ENCODE measurements at places on chromosomes 4 and X. TPM values are rescaled to one million over a fixed set of nuclear protein-coding genes. Genes with fewer than 3 reads are reported as not detected.

NALF2 gene
- 3.7 TPM for total RNA-seq

GRCh38 chrX:45198706-45199105 lies 2.0 kb downstream of the DIPK2B start:
- H3K4me1 ChIP-seq: no peaks in the 10 kb centered on the region
- H3K27ac ChIP-seq: no peak overlapping the region
- H3K36me3 ChIP-seq: no peaks in the 10 kb centered on the region
- DNase-seq: no peak

DNA sequence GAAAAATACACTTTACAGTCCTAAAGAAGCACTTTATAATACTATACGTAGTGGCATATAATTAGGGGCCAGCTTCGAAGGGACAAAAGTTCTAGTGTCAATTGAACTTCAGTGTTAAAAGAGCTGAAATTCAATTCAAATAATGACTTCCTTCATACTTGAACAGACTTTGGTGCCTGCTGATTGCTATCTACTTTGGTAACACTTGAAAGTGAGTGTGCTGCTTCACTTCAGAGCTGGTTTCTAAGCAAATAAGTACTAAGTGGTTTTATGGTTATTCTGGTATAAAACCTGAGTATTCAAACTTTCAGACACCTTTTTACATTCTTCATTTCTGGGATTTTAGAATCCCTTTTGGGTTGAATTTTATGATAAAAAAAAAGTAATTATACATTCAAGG lies 107.0 kb downstream of the SLC4A4 start:
- H3K4me1 ChIP-seq: no peaks in the 10 kb centered on the region
- H3K4me3 ChIP-seq: no peak overlapping the region
- no peak overlapping the region for H3K27ac ChIP-seq
- H3K27me3 ChIP-seq: no peaks in the 10 kb centered on the region
- no peak for DNase-seq

DNA sequence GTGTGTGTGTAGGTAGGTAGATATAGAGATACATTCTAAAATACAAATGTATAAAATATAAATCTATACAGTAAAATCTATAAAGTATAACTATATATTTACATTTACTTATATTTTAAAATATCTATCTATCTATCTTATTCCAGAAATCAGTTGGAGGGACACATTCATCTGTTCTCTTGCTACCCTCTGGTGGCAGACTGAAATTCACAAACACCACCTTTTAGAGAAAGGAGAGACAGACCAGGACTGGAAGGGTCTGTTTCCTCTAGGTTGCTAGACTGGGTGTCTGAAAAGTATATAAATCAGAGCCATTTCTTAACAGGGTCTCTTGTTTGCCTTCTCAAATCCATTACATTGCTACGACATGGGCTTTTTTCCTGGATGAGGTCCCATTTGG lies 343.0 kb downstream of the OPHN1 start:
- no peak for DNase-seq
- H3K4me3 ChIP-seq: no peak overlapping the region
- H3K4me1 ChIP-seq: peaks cover 14% of the 10 kb centered on the region
- H3K36me3 ChIP-seq: no peaks in the 10 kb centered on the region

MXRA5 gene
- 0.31 TPM for total RNA-seq

- DNase-seq: no peak
- H3K27me3 ChIP-seq: no peaks in the 10 kb centered on the region
- H3K4me3 ChIP-seq: no peak overlapping the region
- no peaks in the 10 kb centered on the region for H3K36me3 ChIP-seq
These were observed 85.7 kb upstream of the EXOC1L start for GRCh38 chr4:55733932-55734331.

GRCh38 chrX:15496824-15497223 lies 3.7 kb upstream of the PIR start:
- no peak overlapping the region for H3K27ac ChIP-seq
- H3K4me1 ChIP-seq: no peaks in the 10 kb centered on the region
- no peak overlapping the region for H3K4me3 ChIP-seq
- H3K27me3 ChIP-seq: no peaks in the 10 kb centered on the region
- no peaks in the 10 kb centered on the region for H3K36me3 ChIP-seq

GRCh38 chr4:1164040-1164439 lies 8.3 kb downstream of the SPON2 start:
- DNase-seq: no peak
- H3K27me3 ChIP-seq: no peaks in the 10 kb centered on the region
- H3K36me3 ChIP-seq: no peaks in the 10 kb centered on the region

DNA sequence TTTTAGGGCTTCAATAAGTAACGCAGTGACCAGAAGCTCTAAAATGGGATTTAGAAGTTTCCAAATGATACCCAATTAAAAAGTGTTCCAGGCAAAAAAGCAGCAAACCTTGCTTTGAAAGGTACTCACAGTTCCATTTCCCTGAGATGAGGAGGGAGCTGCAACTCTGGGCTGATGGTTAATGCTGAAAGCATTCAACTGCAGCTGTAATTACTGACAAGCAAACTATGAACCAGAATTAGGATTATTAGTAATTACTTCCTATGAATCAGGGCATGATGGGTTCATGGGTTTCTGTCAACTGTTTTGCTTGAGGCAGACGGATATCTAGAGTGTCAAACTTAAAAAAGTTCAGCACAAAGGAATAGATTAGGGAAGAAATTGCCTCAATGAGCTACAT lies 357.4 kb downstream of the STIM2 start:
- no peak overlapping the region for H3K27ac ChIP-seq
- H3K4me1 ChIP-seq: no peaks in the 10 kb centered on the region
- H3K36me3 ChIP-seq: no peaks in the 10 kb centered on the region
- DNase-seq: no peak

RTL5 gene
- 25.6 TPM for total RNA-seq

GRCh38 chr4:10200869-10201268 lies 84.3 kb upstream of the WDR1 start:
- H3K4me3 ChIP-seq: no peak overlapping the region
- no peaks in the 10 kb centered on the region for H3K36me3 ChIP-seq
- no peaks in the 10 kb centered on the region for H3K4me1 ChIP-seq
- H3K27ac ChIP-seq: no peak overlapping the region

- H3K4me3 ChIP-seq: no peak overlapping the region
- H3K27me3 ChIP-seq: no peaks in the 10 kb centered on the region
- no peaks in the 10 kb centered on the region for H3K36me3 ChIP-seq
- H3K4me1 ChIP-seq: no peaks in the 10 kb centered on the region
- no peak for DNase-seq
- no peak overlapping the region for H3K27ac ChIP-seq
These were observed 10.6 kb downstream of the HGFAC start for GRCh38 chr4:3452376-3452775.

DNA sequence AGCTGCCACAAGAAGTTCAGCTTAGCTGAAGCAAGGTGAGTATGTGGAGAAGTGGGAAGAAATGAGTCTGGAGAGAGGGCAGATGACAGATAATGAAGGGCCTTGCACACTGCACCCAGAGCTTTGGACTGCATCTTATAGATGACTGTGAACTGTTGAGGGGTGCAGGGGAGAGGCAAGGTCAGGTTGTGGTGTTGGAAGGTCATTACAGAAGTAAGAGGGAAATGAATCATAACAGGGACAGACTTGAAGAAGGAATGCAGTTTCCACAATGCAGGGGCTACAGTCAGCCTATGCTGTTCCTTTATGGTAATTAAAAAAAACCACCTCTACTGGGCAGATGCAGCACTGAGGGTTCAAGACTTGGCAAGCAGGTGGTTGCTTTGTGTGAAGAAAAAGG lies 4.8 kb upstream of the IGFBP7 start:
- no peak for DNase-seq
- H3K27ac ChIP-seq: no peak overlapping the region
- no peaks in the 10 kb centered on the region for H3K4me1 ChIP-seq
- H3K27me3 ChIP-seq: no peaks in the 10 kb centered on the region
- no peaks in the 10 kb centered on the region for H3K36me3 ChIP-seq

DNA sequence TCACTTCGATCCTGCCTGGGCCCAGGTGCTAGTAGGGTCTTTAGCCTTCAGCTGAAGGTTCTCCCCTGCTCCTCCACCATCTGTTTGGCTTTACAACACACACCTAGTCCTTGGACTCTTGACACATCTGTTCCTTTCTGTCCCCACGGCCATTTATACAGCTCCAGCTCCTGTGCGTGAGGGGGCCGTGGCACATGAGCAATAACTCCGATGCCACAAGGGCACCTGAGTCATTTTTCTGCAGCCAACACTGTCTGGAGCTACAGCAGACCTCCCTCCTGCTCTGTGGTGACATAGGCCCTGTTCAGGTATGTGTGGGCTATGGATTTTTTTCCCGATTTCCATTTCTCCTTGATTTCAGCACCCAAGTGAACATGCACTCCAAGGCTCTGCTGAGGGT lies 44.7 kb upstream of the BCOR start:
- no peaks in the 10 kb centered on the region for H3K36me3 ChIP-seq
- no peak overlapping the region for H3K27ac ChIP-seq
- H3K27me3 ChIP-seq: no peaks in the 10 kb centered on the region

- H3K27ac ChIP-seq: no peak overlapping the region
- H3K27me3 ChIP-seq: no peaks in the 10 kb centered on the region
- H3K4me1 ChIP-seq: no peaks in the 10 kb centered on the region
These were observed 184.0 kb downstream of the UGT8 start for GRCh38 chr4:114782415-114783214.

GRCh38 chr4:37990731-37991245 lies 30.6 kb downstream of the PTTG2 start:
- H3K4me3 ChIP-seq: no peak overlapping the region
- peak overlapping the region; percentile 28 for H3K27ac ChIP-seq
- H3K4me1 ChIP-seq: peaks cover 39% of the 10 kb centered on the region
- H3K36me3 ChIP-seq: no peaks in the 10 kb centered on the region
- no peak for DNase-seq

DNA sequence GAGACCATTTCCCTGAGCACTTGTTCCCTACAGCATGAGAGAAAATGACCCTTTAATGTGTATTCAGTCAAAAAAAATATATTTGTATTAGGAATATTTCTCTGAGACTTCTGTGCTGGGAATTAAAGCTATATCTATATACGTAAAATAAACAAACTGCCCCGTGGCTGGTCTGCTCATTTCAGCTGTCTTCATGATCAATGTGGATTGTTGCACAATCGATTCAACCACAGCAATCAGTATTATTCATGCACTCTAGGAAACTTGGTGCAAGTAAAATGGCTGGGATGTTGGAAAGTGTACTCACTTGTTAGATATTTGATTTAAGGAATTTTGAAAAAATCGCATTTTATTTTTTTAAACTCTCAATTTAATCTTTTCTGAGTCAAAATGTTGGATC lies 307.9 kb upstream of the ZFP42 start:
- no peaks in the 10 kb centered on the region for H3K27me3 ChIP-seq
- no peaks in the 10 kb centered on the region for H3K4me1 ChIP-seq
- no peak overlapping the region for H3K4me3 ChIP-seq
- no peak overlapping the region for H3K27ac ChIP-seq
- H3K36me3 ChIP-seq: no peaks in the 10 kb centered on the region

GRCh38 chr4:107801766-107802211 lies 22.9 kb upstream of the SGMS2 start:
- no peaks in the 10 kb centered on the region for H3K4me1 ChIP-seq
- H3K36me3 ChIP-seq: no peaks in the 10 kb centered on the region
- H3K27me3 ChIP-seq: no peaks in the 10 kb centered on the region
- no peak for DNase-seq
- no peak overlapping the region for H3K4me3 ChIP-seq
- no peak overlapping the region for H3K27ac ChIP-seq

ARAF gene
- total RNA-seq: 44.3 TPM

DNA sequence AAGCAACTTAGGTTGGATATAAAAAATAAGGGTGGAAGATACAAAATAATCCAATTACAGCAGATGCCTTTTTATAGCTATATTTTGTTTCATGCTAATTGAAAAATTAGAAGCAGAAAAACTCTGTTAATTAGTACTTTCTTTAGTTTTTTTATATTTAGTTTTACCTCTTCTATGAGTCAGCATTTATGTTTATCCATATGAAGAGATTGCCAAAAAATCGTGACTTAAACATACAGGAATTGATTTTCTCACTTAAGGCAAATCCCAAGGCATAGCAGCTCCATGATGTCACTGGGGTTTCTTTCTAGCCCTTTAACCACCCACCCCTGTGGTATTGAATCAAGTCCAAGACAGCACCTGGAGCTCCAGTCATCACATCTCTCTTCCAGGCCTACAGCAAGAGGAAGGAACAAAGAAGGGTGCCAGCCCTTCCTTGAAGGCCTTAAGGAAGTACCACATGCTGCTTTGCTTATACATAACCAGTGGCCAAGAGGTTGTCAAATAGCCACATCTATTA lies 365.8 kb upstream of the TENM3 start:
- no peaks in the 10 kb centered on the region for H3K27me3 ChIP-seq
- H3K4me3 ChIP-seq: no peak overlapping the region
- H3K4me1 ChIP-seq: no peaks in the 10 kb centered on the region
- no peak for DNase-seq
- no peak overlapping the region for H3K27ac ChIP-seq

HTR2C gene
- total RNA-seq: 0.12 TPM

DNA sequence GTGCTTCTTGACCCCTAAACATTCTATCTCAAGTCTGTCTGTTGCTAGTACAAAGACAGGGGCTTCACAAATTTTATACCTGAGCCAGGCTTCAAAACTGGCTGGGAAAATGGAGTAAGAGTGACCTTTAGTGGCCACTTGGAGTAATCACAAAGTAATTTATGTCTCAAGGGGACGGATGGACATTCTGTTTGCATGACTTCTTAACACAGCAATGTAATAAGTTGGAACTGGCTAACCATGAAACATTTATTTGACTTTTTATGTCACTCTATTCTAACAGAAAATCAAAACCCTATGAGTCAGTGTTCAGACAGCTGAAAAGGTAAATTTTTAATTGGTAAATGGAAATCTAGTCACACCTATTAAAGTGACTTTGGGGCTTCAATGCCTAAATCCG lies 600.6 kb downstream of the ANKRD50 start:
- H3K4me1 ChIP-seq: no peaks in the 10 kb centered on the region
- no peaks in the 10 kb centered on the region for H3K27me3 ChIP-seq
- no peaks in the 10 kb centered on the region for H3K36me3 ChIP-seq
- peak; percentile 21 for DNase-seq

DNA sequence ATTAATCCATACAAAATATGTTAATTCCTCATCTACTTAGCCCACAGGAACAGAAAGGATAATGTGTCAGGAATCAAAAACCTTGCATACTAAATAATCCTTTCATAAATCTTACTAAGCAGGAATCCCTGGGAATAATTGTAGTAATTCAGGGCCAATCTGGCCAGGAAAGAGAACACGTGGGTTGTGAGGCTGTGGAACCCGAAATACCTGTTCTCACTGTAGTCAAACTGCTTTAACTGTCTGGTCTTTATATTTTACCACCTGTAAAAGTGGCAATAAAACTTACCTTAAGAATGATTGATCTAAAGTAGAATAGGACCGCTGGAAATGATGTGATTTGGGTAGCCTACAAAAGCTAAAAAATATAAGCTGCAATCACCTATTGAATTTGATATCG lies 1620.9 kb downstream of the STIM2 start:
- H3K27me3 ChIP-seq: no peaks in the 10 kb centered on the region
- no peaks in the 10 kb centered on the region for H3K4me1 ChIP-seq
- no peak for DNase-seq
- no peak overlapping the region for H3K4me3 ChIP-seq

- H3K4me3 ChIP-seq: no peak overlapping the region
- no peaks in the 10 kb centered on the region for H3K27me3 ChIP-seq
- no peaks in the 10 kb centered on the region for H3K36me3 ChIP-seq
- H3K4me1 ChIP-seq: peaks cover 2% of the 10 kb centered on the region
These were observed 113.5 kb downstream of the PTTG2 start for GRCh38 chr4:38073596-38074234.

- DNase-seq: no peak
- H3K36me3 ChIP-seq: no peaks in the 10 kb centered on the region
- H3K4me3 ChIP-seq: no peak overlapping the region
- no peaks in the 10 kb centered on the region for H3K4me1 ChIP-seq
- no peak overlapping the region for H3K27ac ChIP-seq
These were observed 13.3 kb downstream of the FUNDC1 start for GRCh38 chrX:44529310-44529709.

- no peak for DNase-seq
- no peaks in the 10 kb centered on the region for H3K27me3 ChIP-seq
- H3K27ac ChIP-seq: no peak overlapping the region
These were observed 65.0 kb downstream of the CLDN34 start for GRCh38 chrX:10032147-10032546.

GASK1B gene
- 24.0 TPM for total RNA-seq
